ENCODE measurements at places on chromosomes 5 and 9.

DNA sequence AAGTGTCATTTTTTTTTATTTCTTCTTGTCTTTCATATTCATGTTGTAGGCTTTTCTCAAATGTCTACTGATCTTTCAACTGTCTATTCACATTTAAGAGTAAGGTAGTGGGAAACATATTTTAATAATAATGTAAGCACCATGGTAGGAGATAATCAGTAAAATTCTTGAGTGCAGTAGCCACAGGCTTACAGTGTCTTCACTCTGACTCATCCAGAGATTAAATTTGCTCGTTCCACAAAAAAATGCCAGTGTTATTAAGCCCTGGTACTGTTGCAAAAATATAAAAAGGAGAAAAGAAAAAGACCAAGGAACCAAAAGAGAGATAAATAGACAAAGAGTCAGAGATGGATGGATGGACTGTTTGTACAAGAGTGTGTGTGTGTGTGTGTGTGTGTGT is 43.0 kb downstream of the PARP8 start:
- DNase-seq, result no peak

DNA sequence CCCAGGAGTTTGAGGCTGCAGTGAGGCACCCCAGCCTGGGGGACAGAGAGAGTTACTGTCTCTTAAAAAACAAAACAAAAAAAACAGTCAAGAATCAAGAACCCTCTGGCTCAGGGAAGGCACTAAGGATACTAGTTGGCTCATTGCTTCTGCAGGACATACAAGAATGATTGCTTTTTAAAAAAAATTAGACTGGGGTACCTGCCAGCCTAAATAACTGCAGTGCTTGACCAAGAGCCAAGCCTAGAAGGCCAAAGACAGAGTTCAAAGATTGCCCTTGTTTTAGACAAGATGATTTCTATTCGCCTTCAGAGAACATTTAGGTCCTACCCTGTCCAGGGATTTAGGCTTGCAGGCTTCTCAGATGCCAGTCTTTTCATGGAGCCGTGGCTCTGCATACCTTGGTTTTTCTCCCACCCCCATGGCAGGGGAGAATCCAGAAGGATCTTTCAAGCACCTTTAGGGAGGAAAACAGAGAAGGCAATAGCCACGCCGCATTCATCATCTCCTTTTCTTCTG is 93.7 kb upstream of the IL6ST start:
- no peak for DNase-seq

GRCh38 chr5:91706785-91707520 is 323.8 kb upstream of the ARRDC3 start:
- no peak for DNase-seq

GRCh38 chr5:171337210-171337569 is 28.1 kb downstream of the TLX3 start:
- DNase-seq, result no peak

DNA sequence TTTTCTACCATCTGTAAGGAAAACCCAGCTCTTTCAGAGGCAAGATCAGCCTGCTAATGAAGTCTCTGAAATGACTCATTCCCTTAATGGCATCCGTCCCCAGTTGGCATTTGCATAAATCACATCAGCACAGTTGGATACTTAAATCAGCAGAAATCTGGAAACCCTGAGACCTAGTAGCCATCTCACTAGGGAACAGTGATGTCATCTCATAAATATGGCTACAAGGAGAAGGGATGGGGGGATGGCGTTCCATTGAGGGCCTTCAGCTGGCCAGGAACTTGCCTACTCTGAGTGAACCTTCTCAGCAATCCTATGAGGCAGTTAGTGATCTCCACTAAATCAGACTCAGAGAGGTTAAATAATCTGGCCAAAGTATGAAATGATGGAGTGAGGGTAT is 81.8 kb downstream of the CMYA5 start:
- no peak for DNase-seq

- no peak for DNase-seq
Observed at GRCh38 chr9:19649336-19650041, 139.3 kb downstream of the SLC24A2 start.

DNA sequence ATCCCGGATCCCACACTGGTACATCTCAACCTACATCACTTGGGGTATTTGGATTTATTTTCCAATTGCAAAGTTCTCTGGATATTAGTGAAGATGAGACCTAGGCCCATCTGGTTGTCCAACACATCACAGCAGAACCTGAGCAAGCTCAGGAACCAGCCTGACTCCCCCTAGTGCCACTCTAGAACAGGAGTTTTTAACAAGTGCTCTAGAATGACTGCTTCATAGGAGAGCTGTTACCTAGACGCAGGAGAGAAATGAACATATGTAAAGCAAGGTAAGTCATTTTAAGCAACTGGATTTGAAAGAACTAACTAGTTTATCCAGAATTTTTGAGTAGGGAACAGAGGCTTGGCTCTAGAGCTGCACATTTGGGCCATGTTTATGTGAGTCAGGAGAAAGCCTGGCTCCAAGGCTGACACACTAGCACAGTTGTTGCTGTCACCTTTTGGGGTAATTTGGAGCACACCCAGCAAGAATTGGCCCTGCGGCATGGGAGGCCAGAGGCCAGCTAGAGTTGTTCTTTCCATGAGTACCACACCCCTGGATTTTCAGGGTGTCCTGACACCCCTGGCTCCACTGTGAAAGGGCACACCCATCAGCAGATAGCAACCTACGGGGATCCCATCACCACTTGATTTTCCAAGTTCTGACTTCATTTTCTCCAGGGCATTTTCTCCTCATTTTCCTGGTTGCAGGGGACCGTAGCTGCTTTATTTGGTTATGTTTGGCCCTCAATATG is 110.9 kb upstream of the LPAR1 start:
- no peak for DNase-seq

GRCh38 chr9:111838439-111838838 is 43.7 kb upstream of the SHOC1 start:
- DNase-seq, result no peak

DNA sequence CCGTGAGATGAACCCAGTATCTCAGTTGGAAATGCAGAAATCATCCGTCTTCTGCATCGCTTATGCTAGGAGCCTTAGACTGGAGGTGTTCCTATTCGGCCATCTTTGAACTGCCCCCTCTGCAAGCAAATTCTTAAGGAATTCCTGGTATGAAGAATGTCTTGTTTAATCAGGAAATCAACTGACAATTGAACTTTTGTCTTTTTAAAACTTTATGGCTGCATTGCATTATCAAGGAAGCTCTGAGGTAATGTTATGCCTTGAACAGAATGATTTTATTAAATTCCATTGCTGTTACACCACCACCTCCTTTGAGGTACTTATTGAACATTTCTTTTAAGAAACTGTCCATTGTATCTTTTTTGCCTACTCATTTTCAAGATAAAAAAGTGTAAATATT is 1915.7 kb upstream of the CDH9 start:
- no peak for DNase-seq

DNA sequence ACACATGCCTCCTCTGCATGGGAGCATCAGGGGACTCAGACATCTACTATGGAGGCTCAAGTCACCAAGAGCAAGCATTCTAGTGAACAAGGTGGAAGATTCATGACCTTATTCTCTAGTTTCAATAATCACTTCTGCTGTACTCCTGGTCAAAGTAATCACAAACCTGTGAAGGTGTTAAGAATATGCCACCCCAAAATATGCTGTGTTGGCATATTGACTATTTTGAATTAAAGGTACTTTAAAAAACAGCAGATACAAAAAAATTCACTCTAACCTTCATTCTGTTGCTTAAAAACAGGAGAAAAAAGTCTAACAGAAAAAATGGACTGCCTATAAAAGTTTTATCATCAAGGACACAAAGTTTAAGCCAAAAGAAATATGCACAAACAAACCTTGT is 607.8 kb upstream of the TYRP1 start:
- DNase-seq, result no peak

DNA sequence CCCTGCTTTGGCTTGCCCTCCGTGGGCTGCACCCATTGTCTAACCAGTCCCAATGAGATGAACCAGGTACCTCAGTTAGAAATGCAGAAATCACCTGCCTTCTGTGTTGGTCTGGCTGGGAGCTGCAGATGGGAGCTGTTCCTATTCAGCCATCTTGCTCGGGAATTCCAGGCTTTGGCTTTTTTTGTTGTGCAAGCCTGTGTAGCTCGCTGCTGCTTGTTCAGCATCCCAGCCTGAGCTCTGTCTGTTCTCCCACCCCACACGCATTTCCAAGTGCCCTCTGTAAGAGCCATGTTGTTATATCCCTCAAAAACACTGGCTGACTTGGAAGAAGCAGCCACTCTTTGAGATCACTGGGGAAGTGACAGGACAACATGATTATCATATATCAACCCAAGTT is 101.6 kb upstream of the DPYSL3 start:
- no peak for DNase-seq

- no peak for DNase-seq
Observed at GRCh38 chr5:124394700-124395245, 351.7 kb downstream of the ZNF608 start.

DNA sequence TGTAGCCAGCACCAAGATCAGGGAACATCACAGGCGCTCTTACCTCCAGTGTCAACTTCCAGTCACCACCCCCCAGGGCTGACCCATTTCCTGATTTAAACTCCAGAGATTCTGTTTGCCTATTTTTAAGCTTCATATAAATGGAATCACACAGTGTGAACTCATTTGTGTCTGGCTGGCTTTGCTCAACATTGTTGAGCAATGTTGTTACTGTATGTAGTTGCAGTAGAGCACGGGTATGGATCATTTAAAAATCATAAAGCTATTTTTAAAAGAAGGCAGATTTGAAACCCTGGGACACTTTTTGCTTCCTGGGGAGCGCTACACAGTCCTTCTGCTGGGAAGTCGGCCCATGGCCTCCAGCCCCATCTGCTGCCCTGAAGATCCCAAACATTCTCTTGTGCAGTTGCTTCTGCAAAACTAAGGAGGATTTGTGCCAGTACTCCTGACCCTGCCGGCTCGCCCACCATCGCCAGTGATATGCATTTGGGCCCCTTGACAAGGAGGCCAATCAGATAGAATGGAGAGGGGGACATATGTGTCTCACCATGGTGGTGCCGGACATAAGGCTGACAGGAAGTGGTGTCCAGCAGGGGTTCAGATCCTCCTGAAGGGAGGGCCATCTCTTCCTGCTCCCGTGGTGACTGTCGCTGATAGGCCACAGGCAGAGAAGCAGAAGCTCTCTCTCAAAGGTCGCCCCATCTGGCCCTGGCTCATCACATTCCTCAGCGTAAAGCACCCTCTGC is 13.3 kb downstream of the DCANP1 start:
- no peak for DNase-seq

DNA sequence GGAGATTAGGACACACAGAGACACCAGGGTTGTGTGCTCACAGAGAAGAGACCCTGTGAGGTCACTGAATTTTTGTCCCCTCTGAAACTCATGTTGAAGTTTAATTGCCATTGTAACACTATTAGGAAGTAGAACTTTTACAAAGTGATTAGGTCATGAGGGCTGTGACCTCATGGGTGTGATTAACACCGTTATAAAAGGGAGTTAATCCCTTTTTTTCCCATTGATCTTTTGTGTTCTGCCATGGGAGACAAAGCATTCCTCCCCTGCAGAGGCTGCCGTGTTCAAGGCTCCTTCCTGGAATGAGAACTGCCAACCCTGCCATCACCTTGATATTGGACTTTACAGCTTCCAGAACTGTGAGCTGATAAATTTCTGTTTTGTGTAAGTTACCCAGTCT is 221.0 kb downstream of the ADCY2 start:
- DNase-seq, result no peak

DNA sequence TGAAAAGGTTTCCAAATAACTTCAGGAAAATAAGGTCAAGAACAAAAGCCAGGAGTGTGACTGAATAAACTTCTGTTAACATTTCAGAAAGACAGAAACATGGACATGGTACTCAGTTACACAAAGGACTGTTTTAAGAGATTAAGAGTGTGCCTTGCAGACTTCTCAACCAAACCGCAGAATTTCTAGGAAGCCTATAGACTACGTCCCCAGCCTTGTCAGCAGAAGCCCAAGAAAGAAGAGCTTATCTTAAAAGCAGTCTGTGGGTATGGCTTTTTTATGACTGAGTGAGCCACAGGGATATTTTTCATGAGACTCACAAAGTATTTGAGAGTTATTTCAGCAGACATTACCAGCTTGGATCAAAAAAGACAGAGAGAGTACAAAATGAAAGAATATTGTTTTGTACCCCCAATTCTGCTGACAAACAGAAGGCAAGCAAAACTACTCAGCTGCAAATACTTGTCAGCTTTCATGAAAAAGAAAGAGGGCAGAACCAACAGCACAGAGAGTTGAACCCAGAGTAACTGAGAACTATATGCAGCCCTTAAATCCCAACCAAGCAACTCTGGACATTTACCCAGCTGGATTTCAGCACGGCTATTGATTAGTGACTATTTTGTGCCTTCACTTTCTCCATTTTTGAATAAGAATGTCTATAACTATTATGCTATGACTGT is 711.0 kb upstream of the CTNND2 start:
- DNase-seq, result no peak

DNA sequence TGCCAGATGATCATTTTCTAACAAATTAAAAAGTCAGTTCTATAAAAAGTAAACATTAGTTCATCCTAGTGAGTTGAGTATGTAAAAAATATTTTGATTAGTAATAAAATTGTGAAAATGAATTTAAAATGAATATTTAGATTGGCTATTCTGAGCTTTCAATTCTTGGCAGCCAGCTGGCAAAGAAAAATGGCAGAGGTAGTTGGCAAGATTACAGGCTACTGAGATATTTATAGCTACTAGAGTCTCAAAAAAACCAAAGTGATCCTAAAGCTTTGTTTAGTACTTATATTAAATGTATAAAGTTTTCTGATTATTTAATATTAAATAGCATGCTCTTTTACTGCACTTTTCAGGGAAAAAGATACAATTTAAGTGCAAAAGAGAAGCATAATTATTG is 25.0 kb downstream of the SGTB start:
- DNase-seq, result no peak

GRCh38 chr9:122008559-122008958 is 84.5 kb downstream of the TTLL11 start:
- no peak for DNase-seq

DNA sequence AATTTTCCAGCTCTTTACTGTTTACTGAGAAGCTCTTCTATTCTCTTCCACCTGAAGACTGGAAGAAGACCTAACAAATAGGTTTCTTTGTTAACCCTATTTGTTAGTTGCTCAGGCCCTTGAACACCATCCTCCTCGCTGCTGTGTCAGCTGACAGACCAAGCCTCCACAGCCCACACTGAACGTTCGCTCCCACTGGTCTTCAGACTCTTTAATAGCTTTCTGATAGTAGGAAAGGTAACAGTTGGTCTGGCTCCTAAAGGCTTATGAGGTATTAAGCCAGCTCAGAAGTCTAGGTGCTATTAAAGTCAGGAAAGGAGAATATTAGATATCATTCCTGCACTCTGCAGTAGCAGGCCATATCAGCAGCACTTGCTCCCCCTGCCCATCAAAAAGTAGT is 23.3 kb upstream of the F2R start:
- no peak for DNase-seq

- no peak for DNase-seq
Observed at GRCh38 chr9:97755618-97756267, 58.6 kb upstream of the XPA start.
